Nucleus accumbens (tissue), 56 donors: ENCODE measurements at places on chromosomes 7 and 10.

DNA sequence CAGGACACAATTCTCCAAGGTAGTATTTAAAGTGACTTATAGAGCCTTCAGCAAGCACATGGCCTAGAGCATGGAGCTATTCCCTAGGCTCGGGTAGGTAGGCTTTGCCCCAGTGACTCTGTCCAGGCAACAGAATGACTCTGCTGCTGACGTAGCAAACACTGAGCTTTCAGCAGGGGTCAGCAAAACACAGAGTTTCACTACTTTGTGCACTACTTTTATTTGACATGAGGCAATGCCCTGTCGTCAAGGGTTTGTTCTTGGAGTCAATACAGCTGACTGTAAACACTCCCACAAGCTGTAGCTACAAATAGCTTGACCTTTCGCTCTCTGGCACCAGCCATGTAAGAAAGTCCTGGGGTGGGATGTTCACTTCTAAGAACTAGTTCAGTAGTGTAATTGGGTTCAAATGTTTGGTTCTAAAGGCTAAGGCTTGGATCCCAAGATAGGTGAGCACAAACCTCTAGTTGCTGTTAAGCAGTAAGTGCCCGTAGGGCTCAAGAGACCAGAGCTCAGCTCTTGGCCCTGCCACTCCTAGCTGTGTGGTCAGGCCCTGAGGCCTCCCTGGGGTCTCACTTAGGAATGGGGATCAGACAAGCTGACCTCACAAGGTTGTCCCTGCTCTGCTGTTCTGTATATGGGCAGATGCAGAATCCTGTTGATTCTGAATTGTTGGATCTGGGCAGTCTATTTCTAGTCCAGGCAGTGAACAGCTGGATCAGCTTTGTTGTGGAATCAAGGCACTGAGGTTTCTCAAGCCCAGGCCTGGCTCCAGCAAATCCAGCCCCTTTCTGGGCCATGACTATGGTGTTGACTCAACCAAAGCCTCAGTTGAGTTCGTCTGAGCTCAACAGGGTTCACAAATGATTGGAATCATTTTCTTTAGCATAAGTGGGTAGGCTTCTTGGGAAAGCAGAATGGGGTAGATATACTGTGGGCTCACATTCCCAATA is 10.7 kb downstream of the NODAL start:
- DNase-seq: no peak

DNA sequence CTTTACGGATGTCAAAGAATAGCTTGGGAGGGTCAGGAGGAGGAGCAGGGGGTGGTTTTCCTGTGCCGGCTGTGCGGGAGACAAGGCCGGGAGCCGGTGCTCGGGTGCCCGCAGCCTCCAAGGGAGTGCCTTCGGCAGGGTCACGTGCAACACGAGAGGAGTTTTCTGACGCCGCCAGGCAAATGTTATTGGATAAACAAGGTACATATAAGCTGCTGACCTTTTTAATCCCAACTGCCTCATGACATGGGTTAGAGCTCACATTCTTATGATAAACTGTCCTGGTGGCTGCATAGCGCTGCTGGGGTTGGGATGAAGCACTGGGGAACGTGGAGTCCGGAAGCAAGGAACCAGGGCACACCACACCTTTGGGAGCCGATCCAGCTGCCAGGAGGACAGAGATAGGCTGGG is 124.8 kb upstream of the PDLIM1 start:
- no peak for DNase-seq

- DNase-seq: no peak
These were observed 51.2 kb downstream of the VIPR2 start for GRCh38 chr7:159093351-159093971.

GRCh38 chr10:22054961-22055360 is 51.4 kb upstream of the DNAJC1 start:
- no peak for DNase-seq

DNA sequence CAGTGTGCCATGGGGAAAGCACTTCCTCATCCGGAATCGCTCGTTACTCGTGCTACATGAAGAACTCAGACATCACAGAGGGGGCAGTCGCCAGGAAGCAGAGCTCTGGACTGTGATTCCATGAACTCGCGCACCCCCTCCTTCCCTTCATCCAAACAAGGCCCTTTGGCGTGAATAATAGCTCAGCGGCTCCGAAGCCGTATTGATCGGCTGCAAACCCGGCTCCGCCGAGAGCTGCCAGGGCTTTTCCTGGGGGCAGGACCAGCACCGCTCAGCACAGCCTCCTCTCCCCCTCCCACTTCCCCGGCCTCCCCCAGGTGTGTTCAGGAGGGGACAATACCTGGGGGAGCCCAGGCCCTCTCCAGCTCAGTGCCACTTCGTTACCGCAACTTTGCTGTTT is 129.0 kb upstream of the TCF7L2 start:
- no peak for DNase-seq

- no peak for DNase-seq
These were observed 239.4 kb downstream of the C7orf25 start for GRCh38 chr7:42672339-42672999.

GRCh38 chr10:76080451-76080850 is 649.0 kb downstream of the LRMDA start:
- no peak for DNase-seq

DNA sequence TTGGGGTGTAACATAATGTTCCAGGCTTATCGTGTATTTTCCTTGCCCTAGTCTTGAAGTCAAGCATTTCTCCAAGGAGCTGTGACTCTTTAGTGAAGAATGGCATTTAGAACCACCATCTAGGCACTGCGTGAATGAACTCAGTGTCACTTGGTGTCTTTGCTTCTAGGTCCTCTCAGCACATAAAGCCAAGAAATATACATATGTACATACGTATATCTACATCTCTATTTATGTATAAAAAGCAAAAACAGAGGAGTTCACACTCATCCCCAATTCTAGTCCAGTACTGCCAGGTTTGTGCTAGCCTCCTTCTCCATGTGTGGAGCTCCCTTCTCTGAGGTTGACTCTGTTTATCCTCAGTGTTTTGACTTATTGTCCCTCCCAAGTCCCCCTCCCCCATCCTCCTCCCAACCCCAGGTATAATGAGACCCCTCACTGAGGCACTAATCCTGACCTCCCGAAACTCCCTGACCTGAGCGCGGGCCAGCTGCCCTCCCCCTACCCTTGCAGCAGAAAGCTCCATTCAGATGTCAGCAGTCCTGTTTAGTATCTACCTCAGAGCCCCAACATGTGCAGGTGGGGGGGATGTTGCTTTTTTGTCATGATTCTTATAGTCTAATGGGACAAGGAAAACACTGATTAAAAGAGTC is 61.5 kb downstream of the GDI2 start:
- no peak for DNase-seq

DNA sequence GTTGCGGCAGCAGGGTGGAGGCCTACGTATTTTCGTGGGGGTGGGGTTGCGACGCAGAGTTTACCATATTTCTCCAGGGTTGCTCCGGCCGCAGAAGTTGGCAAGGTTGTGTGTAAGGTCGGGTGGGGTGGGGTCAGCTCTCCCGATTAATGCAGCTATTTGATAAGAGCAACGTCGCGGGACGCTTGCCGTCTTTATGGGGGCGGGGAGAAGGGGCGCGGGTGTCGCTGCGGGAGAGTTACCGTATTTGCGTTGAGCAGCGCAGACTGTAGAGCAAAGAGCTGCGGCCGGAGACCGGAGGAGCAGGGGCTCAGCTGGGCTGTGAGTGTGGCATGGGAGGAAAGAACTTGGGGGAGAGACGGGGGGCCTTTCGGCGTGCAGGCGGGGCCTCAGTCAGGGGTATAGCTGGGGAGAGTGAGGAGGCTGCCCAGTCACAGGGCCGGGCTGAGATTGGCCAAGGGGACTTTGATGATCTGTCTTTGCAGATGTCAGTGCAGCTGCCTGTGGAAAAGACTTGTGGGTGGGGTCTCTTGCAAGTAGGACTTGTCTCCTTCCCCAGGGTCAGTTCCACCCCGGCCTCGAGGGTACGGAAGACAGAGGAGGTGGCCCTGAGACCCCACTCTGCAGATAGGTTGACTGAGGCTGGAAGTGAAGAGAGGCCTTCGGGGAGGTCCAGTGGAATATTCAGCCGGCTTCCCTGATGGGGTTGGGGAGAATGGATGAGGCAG is 26.6 kb downstream of the ZNF775 start:
- DNase-seq: no peak

DNA sequence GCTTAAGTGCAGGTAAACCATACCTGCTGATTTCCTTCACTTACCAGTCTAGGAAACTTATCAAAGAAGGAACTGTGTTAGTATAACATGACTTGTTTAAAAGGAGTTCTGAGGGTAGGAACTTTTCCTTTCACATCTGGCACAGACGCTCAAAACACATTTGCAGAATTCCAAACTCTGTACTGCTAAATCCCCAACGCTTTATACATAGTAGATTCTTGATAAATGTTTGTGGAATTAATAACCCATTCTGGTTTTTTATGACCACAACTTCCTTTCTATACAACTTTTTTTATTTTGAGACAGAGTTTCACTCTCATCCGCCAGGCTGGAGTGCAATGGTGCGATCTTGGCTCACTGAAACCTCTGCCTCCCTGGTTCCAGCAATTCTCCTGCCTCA is 7.7 kb upstream of the TRUB1 start:
- DNase-seq: no peak

DNA sequence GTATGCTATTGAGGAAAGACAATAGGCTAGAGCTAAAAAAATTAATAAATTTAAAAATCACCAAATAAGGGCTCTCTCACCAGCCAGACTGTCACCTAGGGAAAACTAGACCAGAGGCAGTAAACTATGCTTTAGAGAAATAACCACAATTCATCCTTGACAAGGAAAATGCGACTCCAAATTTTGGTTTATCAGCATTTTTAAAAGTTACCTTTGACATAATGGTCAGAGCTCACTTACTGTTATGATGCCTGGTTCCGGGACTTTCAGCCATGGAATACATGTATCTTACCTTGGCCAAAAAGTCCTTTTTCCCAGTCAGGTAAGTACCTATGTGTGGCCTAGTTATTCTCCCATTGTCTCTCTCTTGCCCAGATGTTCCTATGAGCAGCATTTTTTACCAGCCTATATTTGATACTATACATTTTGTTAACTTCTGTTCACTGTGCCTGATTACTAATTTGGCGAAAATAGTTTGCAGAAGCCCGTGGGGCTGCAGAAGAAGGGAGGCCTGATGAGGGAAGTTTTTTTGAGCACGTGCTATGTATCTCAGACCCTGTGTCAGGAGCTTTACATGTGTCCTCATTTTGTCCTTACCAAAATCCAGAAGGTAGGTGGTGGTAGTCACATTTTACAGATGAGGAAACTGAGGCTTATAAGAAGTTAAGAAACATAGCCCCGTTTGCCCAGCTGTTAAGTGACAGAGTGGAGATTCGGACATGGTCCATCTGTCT is 149.7 kb downstream of the CELF2 start:
- no peak for DNase-seq

DNA sequence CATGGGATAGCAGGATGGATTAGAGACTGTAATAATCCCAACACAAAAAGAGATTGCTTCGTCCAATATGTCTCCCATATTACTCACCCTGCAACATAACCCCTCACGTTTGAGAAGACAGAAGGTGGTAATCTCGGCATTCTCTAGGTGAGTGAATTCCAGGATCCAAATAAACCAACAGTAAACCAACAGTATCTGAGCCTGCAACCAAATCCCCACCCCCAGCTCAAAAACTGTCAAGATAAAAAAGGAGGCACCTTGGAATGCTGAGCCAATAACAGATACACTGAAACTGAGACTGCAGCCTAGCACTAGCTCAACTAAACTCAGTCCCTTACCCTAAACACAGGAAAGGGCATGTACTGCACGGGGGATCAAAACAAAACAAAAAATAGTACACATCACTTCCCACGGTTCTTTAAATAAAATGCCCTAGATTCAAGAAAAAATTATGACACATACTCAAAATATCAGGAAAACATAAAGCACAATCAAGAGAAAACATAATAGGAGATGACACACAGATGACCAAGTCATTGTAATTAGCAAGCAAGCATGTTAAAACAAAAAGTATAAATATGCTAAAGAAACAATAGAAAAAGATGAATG is 28.0 kb downstream of the IPMK start:
- DNase-seq: no peak

GRCh38 chr7:35726654-35727053 is 31.7 kb upstream of the HERPUD2 start:
- no peak for DNase-seq

- DNase-seq: no peak
These were observed 825.9 kb upstream of the IGFBP3 start for GRCh38 chr7:46746695-46747687.
